KBM-7 (cell line): ENCODE measurements at places on chromosomes 12 and 14.

DNA sequence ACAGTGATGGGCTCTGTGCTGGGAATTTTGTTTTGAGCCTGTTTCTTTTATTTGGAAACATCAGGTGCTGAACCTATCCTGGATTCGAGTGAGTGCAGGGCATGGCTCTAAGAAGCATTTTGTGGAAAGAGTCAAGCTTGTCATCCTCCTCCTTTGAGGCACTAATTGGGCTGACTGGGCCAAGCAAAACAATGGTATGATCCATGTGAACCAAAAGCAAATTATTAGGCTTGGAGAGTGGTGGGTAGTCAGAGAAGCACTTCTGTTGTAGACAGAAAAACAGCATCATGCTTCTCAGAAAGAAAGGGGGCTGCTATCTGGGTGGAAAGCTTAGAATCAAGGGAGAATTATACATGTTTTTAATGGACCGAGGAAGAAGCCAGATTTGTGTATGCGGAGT lies 481.6 kb downstream of the DIO2 start:
- no peak for DNase-seq

DNA sequence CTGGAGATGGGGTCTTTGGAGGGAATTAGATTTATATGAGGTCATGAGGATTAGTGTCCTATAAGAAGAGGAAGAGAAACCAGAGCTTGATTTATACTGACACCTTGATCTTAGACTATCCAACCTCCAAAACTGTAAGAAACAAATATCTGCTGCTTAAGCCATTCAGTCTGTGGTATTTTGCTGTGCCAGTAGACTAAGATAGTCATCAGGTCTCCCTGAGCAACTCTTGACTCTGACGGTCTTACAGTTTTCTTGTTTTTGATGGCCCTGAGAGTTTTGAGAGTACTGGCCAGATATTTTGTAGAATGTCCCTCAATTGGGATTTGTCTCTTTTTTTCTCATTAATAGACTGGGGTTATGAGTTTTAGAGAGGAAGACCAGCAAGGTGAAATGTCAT lies 51.7 kb downstream of the TSHR start:
- DNase-seq = no peak

- no peak for DNase-seq
Observed at GRCh38 chr12:79634957-79635471, 55.8 kb downstream of the PAWR start.

DNA sequence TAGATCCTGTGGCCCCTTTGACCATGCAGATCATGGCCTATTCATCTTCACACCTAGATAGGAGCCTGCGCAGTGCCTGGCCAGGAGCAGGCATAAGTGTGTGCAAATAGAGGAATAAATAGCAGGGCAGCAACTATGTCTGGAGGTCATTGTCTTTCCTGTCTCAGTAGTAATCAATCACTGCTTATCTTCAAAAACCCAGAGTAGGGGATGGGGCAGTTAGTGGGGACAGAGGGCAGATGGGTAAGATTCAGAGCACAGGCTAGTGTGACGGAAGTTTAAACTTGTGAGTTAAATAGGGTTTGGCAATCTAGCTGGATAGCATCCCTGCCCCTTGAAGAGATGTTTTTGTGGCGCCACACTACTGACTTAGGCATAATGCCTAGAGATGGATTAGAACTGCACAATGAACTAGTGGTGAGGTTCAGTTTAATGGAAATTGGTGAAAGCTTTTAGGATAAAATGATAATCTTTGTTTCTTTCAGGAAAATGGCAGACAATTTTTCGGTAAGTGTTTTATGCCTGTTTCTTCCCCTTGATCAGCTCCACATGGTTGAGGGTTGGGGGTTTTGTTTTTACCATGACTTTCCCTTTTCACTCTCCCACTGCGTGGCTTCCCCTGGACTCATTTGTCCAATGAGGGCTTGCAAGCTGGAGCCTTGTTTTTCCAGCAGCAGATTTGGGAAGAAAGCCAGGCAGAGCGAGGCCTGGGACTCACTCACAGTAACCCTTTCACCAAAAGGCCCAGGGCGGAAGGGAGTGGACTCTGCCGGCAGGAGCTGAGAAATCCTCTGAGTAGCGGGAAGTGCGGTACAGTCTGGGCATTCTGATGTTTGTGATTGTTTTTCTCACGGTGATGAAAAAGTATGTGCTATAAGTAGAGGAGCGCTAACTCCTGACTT lies 8.1 kb downstream of the LGALS3 start:
- no peak for DNase-seq

- DNase-seq = no peak
Observed at GRCh38 chr14:77131871-77132486, 9.6 kb downstream of the ZDHHC22 start.

- DNase-seq = peak; percentile 46
Observed at GRCh38 chr12:27733052-27733656, 22.5 kb downstream of the MRPS35 start.

- DNase-seq = no peak
Observed at GRCh38 chr14:71492346-71492745, 439.9 kb upstream of the RGS6 start.

- DNase-seq = no peak
Observed at GRCh38 chr14:66643344-66643743, 135.4 kb downstream of the GPHN start.

DNA sequence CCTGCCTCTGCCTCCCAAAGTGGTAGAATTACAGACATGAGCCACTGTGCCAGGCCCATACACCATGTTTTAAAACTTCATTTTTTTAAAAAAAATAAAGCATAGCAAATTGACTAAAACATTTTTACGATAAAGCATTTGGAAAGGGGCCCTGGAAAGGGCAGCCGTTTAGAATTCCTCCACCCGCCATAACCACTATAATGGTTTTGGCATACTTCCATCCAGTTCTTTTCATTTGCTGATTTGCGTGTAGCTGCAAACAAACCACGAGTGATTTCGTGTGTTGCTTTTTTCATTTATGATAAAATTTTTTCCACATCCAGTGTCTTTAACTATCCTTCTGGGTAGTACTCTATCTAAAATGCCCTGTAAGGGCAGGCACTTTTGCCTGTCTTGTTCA lies 91.8 kb upstream of the RIN3 start:
- DNase-seq = no peak

DNA sequence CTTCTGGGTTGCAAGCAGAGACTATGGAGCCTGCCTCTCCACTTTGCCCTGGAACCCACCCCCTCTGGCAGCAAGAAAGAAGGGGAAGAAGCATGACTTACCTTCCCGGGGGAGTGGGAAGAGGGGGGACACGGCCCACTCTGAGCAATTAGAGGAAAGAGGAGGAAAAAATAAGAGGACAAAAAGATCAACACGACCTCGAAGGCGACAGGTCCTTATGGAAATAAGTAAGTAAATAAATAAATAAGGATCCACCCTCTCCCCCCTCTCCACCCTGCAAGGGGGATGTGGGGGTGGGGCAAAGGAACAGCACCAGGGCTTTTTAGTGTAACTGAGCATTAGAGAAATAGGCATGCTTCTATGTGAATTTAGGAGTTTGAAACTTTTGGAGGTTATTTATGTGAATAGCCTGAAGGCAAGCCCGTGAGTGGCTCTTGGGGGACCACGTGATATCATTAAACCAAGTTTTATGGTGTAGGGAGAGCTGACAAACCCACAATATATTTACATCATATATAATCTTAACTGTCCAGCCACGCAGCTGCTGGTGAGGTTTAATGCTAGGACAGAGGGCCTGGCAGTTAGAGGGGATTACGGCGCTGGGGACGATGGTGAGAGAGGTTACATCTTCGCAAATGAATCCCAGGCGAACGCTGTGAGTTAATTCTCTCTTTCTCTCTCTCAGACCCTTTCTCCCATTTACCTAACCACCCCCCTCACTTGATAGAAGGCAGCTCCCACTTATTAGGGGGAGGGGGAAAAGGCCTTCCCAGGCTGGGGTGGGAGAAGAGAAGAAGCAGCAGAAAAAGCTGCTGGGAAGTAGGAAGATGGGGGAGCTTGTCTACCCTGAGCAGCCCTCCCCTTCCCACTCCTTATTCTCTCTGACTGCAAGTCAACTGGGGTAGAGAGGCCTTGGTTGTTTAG lies 4.8 kb downstream of the HOXC5 start:
- DNase-seq = no peak

DNA sequence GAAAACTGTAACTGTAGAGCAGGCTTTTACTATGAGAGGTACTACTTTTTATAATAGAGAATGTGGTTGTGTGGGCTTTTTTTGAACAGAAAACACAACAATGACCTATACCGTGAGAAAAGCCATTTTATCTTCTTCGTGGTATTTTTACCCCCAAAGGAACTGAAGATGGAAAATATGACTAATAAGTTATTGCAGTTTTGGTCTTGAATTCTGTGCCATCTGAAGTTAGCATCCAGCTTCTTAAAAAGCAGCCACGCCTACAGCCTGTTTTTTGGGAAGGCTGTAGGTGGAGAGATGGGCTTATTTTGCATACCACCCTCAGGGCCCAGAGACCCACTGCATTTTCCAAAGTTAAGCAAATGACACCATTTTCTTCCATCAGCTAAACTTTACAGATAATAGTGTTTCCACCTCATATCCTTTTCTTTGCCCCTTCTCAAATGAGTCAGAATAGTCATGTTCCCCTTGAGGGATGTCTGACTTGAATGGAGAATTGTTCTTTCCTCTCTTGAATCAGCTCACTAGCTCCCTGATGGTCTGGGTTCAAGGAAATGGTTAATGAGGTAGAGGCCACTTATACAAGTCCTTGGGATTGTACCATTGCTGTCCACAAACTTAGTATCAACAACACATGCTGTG lies 53.0 kb downstream of the TBC1D30 start:
- DNase-seq = no peak

DNA sequence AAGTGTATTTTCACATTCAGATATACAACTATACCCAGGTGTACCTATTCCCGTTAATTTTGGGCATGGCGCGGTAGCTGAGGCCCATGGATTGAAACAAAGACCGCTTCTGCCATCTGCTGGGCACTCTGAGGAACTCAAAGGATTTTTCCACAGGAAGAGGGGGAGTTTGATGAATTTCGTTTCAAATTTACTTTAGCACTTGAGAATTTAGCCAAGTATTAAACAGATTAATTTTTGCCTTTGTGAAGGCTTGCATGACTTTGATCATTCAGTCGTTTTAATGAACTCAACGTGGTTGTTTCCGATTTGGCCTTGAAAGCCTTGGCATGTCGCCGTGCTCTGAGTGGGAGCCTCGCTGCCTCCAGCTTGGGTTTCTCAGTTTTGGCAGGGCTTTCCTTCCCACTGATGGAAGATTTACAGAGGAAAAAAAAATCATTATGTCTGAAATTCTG lies 153.2 kb upstream of the DDHD1 start:
- DNase-seq = peak; percentile 58

DNA sequence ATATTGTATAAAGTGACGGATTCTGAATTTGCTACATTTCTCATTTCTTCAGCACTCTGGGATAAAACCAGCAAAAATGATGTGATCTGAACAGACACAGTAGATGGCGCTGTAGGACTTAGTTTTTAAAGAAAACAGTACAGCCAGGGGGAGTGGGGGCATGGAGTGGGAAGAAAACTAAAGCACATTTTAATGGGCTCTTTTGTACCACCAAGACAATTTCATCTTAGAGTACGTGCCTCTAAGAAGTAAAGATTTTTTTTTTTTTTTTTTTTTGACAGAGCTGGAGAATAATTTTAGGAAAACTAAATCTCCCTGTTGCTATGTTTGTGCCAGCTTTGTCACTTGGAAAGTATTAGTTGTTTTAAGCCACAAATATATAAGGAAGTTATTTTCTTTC lies 124.4 kb downstream of the RAD51B start:
- peak; percentile 82 for DNase-seq

DNA sequence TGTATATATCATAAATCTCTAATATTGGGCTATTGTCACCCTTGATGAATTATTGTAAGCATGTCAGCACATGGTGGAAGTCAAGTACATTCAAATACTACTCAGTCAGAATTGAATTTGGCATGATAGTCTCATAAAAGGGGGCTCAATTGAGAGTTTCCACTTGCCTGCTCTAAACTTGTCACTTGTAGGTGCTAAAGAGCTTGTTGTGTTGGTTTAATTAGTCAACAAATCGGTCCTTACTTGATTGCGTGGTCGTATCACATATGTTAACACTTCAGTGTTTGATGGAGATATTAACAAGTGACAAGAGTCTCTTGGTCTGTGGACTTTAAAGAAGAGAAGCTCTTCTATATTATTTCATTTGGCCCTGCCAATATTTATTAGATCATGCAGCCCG lies 81.1 kb downstream of the NKX2-1 start:
- DNase-seq = no peak

GRCh38 chr12:64688219-64688618 lies 71.0 kb downstream of the GNS start:
- no peak for DNase-seq

DNA sequence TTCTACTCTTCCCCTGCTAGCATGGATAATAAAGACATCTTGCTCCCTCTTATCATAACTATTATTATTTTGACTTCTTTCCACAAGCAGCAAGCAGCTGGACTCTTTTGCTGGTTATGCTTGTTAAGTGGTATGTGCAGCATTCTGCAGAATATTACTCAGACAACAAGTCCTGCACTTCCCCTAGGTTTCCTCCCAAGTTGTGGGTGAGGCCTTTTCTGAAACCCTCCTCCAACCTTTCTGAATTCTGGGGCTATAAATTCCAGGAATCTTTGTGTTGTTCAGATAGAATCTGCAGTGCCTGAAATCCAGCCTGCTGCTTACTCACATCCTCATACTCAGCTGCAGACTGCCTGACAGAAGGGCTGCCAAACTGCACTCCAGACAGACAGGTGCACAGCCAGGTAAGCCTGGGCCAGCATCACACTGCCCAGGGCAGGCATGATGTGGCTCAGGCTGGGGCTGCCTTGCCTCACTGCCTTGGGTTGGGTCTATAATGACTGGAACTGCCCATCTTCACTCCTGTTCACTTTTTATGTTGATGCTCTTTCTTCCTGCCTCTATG lies 6.2 kb upstream of the DHRS2 start:
- no peak for DNase-seq

DNA sequence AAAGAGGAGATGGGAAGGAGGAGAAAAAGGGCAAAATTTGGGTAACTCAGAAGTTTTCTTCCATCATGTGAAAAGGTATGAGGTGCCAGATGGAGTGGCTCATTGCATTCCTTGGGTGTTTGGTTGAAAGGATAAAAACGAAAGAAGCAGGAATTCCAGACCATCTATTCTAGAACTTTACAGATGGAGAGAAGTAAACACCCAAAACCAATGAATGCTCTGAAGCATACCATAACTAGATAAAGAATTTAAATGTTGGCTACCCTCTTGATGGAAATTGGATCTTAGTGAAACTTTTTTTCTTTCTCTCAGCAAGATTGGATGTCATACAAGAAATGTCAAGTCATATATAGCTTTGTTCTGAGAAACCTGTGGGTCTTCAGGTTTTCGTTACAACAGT lies 175.6 kb upstream of the FAR2 start:
- DNase-seq = no peak

- DNase-seq = no peak
Observed at GRCh38 chr12:125878483-125878882, 813.2 kb downstream of the AACS start.

DNA sequence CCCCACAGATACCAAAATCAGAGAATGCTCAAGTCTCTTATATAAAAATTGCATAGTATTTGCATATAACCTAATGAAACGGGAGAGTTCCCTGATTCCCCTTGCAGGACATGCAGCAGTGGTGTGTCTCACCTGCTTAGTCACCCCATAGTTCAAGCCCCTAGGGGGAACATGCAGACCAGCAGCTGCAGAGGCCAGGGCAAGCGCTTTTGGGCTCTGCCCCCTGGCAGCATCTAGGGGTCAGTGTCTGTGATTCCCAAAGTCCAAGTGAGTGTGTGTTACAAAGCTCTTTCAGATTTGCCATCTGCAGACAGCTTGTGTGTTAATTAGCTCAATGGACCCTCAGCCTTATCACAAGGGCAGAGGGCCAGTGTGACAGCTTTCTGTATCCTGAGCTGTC lies 110.1 kb downstream of the DNAI7 start:
- DNase-seq = no peak
